ENCODE measurements at places on chromosomes 3 and 15.
A peak's percentile ranks its signal among the peaks of the same experiment; 100 is the strongest.

- DNase-seq = no peak
Measured at GRCh38 chr15:38714309-38715072, 149.9 kb upstream of the RASGRP1 start.

- no peak for DNase-seq
Measured at GRCh38 chr3:2896308-2896939, 213.8 kb downstream of the IL5RA start.

DNA sequence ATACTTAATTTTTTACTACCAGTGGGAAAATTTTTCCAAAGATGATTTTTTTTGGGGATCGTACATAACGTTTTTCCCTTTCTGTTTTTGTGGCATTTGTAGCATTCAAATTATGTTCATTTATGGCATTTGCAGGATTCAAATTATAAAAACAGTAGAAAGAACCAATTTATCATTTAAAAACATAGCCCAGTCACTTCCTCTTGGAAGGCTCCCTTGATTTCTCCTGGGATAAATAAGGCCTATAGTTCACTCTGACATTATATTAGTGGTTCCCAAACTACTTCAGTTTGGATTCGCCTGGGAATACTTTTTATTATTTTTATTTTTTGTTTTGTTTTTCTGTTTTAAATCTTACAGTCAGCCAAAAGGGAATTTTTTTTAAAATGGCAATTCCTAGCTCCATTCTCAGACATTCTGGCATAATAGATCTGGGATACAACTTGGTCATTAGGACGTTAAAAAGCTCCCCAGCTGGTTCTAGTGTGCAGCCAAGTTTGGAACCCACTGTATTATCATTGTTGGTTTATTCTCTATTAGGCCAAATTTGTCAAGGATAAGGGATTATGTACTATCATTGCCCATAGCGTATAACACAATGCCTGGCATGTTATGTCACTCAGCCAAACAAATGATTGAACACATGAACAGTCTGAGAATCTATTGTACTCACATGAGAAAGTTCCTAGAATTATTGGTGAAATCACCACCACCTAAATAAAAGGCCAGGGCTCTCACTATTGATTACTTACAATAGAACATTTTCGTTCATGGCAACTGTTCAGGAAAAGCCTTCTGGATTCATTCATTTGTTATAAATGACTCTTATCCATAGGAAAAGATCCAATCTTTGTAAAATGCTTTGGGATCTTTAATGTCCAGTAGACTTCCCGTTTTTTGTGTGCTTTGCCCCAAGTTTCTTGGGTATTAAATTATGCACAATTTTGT, 28.9 kb downstream of the RARB start:
- no peak for DNase-seq

GRCh38 chr3:37993820-37994638, 3.4 kb downstream of the VILL start:
- DNase-seq = peak; percentile 58

DNA sequence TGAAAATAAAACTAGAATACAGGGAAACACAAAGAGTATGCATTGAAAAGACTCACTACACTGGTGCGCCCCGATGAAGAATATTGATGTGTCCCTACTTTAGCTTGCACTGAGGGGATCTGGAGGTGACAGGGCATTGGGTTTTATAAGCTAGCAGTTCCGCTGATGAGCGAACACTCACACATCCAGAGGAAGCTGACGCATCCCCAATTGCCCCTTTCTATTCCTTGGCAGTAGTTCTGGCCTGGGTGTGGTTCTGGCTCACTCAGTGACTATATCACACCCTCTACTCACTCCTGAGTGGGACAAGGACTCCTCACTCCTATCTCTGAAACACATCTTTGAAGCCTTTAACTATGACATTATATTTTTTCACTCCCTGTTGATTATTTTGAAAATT, 71.0 kb downstream of the B3GNT5 start:
- no peak for DNase-seq

DNA sequence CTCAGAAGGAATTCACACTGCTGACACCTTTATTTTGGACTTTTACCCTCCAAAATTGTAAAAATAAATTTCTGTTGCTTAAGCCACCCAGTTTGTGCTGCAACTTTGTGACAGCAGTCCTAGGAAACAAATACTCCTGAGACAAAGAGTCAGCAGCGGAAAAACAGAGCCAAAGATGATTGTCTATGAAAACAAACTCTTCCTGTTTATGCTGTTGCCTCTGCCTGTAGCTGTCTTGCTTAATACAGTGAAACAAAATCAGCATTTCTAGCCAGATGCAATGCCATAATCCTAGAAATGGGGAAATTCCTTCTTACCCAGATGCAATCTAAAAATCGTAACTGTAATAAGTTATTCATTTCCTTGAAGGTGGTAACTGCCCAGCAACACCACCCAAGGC, 387.5 kb upstream of the ATP11B start:
- no peak for DNase-seq

DNA sequence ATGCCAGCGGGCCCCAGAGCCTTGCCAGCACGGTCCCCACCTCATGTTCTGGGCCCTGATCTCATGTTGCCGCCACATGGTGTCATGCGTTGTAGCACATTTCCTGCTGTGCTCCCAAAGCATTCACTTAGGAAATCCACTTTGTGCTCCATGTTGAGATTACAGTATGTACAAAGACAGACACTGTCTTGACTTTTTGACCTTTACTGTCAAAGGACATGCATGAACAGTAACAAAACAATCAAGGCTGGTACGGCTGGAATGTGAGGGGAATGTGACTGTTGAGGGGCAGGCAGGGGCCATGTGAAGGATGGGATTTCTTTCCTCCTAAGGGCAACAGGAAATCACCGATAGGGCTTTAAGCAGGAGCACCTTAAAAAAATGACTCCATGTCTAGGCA, 53.3 kb upstream of the RPL32 start:
- no peak for DNase-seq

DNA sequence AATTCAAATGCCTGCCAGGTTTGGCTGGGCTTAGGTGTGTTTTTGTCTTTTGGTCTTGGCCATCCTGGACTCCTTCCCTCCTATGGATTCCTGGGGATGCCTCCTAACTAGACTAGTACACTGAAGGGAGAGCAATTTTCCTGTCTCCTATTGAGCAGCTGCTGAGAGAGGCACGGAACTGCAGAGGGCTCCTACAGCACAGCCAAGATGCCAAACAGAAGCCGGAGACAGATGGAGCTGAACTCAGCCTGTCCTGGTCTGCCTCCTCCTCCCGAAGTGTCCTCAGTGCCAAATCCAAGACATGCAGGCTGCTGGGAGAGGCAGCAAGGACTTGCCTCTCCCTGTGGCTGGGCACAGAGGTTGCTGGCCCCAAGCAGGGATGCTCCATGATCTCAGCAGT, 256.6 kb upstream of the PROK2 start:
- DNase-seq = no peak

- no peak for DNase-seq
Measured at GRCh38 chr15:99951511-99951910, 218.3 kb upstream of the LYSMD4 start.

- no peak for DNase-seq
Measured at GRCh38 chr3:43632269-43632733, 10.5 kb upstream of the ANO10 start.

DNA sequence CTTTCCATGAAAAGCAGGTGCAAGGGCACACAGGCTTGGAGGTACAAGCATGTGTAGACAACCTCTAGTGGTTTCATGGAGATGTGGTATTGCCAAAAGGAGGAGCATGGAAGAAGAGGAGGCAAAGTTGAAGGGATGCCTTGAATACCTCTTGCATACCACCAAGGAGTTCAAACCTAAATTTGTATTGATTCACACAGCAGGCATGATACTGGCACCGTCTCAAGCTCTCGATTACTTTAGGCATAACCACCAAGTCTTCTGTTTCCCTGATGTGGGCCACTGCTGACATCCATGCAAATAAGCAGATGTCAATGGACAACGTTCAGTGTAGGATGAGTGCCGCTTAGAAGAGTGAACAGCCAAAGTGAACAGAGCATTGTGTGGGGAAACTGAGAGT, 87.1 kb downstream of the SCN11A start:
- no peak for DNase-seq

DNA sequence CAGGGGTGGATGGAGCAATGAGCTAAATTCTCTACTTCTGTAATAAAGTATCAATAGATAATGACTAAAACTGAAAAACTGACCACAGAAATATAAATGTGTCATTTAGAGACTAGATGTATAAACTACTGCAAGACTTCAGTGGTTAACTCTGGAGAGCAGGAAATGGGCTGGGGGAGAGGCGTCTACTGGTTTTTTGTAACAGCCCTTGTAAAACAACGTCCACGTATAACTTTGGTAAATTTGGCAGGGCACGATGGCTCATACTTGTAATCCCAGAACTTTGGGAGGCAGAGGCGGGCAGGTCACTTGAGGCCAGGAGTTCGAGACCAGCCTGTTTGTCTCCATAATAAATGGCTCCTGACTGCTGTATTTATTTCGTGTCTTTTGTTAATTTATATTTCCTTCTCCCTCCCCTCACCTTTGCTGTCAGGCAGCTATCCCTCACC, 12.5 kb downstream of the RAB27A start:
- peak; percentile 56 for DNase-seq

GRCh38 chr3:189699885-189700284, 68.7 kb downstream of the TP63 start:
- no peak for DNase-seq

GRCh38 chr3:117035745-117036144, 326.2 kb downstream of the TUSC7 start:
- no peak for DNase-seq

DNA sequence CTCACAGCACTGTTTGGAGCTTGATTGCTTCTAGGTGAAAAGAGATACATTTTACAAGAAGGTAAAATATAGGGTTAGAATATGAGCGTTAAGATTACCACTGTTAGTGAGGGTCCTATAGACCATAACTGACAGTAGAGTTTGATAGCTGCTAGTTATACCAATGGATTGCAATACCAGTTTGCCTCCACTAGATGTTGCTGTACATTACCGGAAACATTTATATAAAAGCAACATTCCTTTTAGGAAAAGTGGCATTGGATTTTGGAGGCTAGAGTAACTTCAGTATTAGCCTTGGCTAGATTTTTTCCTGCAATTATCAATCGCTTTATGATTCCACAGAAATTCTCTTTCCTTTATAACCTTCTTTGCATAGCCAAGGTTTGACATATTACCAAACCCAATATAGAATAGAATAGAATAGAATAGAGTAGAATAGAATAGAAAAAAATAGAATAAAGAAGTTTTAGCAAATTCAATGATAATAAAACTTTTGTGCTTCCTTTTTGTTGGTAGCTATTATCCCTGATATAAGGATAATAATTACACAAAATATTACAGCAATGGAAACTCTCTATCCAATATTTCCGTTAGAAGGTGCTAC, 1093.6 kb upstream of the ALCAM start:
- no peak for DNase-seq
